Placental pericyte (primary cell): ENCODE measurements at places on chromosomes 1 and 21. TPM values are rescaled to one million over a fixed set of nuclear protein-coding genes. Genes with fewer than 3 reads are reported as not detected.

Gene SERPINC1
- 0.43 TPM in 1 of 2 replicates, not detected in the other for total RNA-seq

Gene PCAT6
- 0.86 TPM in 1 of 2 replicates, not detected in the other for total RNA-seq

Gene DNALI1
- 4.7 and 6.3 TPM in 2 replicates for total RNA-seq

Gene CLCNKB
- total RNA-seq: 0.22 TPM in 1 of 2 replicates, not detected in the other

Gene KCNE1
- 0.43 and 1.3 TPM in 2 replicates for total RNA-seq

Gene DCDC2B
- not detected in 2 replicates for total RNA-seq
